ENCODE measurements at places on chromosomes 4 and X.

DNA sequence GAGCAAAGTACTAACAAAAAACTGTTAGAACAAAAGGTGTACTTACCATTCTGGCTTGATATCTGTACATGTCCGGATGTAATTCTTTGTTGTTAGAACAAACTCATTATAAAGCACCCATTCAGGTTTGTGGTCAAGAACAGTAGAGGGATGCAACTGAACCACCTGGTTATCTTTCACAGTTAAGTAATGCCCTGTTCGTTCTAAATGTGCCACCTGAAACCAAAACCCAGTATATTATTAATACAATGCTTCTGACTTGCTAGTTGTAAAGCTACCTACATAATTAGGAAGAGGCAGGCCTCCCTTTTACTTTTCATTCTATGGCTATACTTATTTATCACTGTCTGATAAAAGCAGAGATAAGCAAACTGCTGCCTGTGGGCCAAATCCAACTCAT, 54.8 kb downstream of the DHX15 start:
- DNase-seq: no peak

- DNase-seq: no peak
These were observed 226.5 kb downstream of the MID1 start for GRCh38 chrX:10393899-10394298.

DNA sequence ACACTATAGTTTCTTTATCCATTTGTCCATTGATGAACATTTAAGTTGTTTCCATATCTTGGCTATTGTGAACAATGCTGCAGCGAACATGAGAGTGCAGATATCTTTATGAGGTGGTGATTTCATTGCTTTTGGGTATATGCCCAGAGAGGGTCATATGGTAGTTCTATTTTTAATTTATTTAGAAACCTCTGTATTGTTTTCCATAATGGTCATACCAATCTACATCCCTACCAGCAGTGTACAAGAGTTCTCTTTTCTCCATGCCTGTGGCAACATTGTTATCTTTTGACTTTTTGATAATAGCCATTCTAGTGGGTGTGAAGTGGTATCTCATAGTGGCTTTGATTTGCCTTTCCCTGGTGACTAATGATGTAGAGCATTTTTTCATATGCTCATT, 48.8 kb downstream of the EDA start:
- DNase-seq: no peak

- DNase-seq: no peak
These were observed 17.5 kb upstream of the TBC1D1 start for GRCh38 chr4:37873386-37873785.

- DNase-seq: no peak
These were observed 17.2 kb downstream of the EDNRA start for GRCh38 chr4:147498031-147498660.

GRCh38 chr4:86688026-86688425, 93.9 kb downstream of the PTPN13 start:
- DNase-seq: no peak

DNA sequence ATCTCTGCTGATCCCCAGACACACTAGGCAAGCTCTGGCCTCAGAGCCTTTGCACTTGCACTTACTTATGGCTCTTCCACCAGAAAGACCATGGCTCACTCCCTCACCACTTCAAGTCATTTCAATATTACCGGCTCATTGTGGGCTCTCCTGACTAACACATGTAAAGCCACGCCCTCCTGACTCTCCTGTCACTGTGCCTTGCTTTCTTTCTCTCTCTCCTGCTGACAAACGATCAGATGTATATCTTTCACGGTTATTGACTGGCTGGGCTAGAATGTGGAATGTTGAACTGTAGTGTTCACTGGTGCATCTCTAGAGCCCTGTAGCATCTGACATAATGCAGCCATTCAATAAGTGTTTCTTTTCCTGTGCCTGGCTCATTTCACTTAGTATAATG, 425.1 kb downstream of the RAB28 start:
- no peak for DNase-seq

- no peak for DNase-seq
These were observed 40.5 kb downstream of the CLDN34 start for GRCh38 chrX:10007621-10008020.

DNA sequence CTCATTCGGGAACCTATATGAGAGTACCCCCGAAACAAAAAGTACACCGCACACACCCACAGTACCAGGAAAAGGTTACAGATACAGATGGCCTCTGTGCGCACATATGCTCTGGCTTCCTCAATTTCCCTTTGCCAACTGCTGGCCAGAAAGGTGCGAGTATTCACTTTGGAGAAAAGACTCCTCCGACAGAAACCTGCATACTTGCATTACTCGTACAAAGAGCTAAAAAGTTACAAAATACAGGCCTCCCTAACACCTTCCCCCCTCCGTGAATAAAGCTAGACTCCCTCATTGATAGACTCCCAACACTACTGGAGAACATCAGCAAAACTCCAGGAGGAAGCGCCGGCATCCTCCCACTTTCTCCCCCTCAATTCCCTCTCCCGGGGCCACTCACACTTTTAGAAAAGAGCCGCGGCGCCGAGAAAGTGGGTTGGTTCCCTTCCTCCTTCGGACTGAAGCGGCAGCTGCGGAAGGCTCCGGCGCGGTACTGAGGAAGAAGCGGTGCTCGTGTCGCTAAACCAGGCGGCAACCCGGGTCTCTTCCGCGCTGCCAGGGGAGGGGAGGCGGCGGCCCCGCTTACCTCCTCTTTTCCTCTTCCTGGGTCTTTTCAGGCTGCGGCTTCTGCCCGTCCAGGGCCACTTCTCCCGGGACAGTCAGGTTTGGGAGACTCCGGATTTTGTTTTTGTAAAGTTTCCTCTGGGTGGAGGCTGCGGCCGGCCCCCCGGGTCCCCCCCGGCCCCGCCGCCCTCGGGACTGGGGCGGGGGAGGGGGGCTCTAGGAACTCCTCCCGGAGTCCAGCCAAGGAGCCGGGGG, 1.1 kb downstream of the FBXW7 start:
- DNase-seq: peak; percentile 60

- DNase-seq: no peak
These were observed 167.7 kb downstream of the MGST2 start for GRCh38 chr4:139833151-139833910.

- DNase-seq: no peak
These were observed 97.4 kb upstream of the TRPC5OS start for GRCh38 chrX:111778591-111778990.

DNA sequence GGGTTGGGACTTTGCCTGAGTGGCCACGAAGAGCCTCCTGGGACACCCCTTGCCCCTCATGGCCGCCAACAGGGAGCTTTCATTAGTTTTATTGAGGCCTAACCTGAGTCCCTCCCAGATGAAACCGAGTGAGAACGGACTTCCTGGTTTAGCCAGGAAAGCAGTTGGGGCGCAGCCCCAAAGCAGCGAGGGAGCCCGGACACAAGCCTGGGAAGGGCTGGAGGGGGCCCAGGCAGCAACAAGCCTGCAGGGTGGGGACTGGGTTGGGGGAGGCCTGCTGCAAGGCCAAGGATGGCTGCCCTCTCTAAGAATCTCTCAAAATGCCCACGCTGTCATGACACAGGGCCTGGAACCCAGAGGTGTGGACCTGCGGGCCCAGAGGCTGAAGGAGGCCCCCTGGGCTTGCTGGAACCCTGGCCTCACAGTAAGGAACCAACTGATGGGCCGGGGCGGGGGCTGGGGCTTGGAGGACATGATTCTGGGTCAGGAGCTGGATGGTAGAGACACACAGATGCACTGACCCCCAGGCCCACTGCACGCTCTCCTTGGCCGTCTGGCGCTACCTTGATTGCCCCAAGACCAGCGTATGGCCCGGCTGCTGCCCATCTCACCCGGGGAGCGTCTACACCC, 5.8 kb downstream of the HMX1 start:
- no peak for DNase-seq

GRCh38 chr4:141614878-141615586, 21.4 kb upstream of the IL15 start:
- no peak for DNase-seq
